ENCODE measurements at places on chromosomes 2 and 18.

GRCh38 chr2:181578829-181579228 is 78.1 kb downstream of the CERKL start:
- DNase-seq = no peak

GRCh38 chr2:20990442-20991430 is 53.1 kb downstream of the APOB start:
- DNase-seq = no peak

- no peak for DNase-seq
Measured at GRCh38 chr18:23115683-23116096, 19.6 kb upstream of the CABLES1 start.

- no peak for DNase-seq
Measured at GRCh38 chr18:48924630-48925490, 25.9 kb downstream of the SMAD7 start.

- no peak for DNase-seq
Measured at GRCh38 chr2:12127638-12128037, 381.2 kb downstream of the LPIN1 start.

DNA sequence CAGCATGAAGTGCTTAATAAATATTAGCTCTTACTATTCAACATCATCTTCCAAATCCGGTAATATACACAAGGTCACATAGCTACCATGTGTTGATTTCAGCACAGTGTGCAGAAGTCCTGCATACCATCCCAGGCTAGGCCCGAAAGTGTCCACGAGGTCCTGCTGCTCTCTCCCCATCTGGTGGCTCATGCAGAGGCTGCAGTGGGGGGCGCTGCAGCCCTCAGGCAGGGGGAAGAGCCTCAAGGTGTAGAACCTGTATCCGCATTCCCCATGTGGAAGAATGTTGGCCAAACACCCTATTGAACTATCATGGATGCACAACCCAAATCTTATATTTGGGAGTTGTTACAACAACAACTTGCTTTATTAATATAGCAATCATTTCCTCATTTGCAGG is 88.5 kb downstream of the ST6GAL2 start:
- DNase-seq = no peak

DNA sequence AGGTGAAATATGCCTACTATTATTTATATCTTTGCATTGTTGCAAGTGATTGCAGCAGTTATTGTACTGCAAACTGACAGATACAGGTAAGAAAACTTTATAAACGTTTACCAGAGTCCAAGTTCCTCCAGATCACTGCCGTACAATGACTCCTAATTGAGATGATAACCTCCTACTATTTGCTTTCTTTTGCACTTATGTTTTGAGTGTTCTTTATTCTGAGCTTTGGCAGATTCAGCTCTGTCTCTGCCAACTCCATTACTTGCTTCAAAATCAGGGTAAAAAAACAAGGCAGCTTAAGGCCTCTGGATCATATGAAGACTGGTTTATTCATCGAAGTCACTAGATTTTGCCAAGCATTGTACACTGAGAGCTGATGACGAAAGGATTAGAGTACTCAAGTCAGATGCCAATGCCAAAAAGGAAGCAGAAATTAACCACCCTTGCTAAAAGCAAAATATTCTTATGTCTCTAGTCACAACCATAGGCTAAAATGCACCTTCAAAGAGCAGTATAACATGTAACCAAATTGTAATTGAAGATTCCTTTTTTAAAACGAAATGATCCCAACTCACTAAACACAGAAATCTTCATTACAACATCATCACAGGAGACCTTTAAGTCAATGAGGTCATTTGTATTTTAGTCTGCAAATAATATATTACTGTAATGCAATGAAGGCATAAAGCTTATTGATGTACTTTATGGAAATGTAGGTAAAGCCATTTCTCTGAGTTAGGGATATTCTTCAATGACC is 10.5 kb upstream of the IKZF2 start:
- no peak for DNase-seq

DNA sequence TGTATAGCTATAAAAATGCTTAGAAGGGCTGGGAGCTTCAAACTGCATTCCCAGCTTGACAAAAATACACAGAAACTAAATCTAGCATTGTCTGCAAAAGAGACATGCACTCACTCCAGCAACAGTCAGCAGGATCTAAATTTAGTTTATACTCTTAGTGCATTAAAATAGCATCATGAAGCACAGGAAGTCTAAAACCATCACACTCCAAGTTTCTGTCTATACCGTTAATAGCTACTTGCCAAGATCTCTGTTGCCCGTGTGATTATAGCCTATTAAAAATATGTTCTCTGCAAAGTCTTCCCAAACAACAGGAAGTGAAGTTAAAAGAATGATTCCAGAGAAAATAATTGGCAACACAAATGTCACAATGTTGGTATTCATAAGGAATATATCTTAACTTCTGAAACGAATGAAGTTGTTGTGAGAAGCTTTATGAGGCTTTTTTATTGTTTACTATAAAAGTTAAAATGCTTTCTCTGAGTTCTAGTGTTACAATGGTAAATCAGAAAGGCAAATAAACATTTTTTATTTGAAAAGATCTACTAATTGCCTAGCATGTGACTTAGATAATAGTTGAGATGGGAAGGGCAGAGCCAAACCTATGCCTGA is 184.2 kb downstream of the ZNF385B start:
- DNase-seq = no peak

- no peak for DNase-seq
Measured at GRCh38 chr2:203594541-203594940, 59.4 kb upstream of the RAPH1 start.

- DNase-seq = no peak
Measured at GRCh38 chr18:70848329-70848728, 559.5 kb downstream of the SOCS6 start.

DNA sequence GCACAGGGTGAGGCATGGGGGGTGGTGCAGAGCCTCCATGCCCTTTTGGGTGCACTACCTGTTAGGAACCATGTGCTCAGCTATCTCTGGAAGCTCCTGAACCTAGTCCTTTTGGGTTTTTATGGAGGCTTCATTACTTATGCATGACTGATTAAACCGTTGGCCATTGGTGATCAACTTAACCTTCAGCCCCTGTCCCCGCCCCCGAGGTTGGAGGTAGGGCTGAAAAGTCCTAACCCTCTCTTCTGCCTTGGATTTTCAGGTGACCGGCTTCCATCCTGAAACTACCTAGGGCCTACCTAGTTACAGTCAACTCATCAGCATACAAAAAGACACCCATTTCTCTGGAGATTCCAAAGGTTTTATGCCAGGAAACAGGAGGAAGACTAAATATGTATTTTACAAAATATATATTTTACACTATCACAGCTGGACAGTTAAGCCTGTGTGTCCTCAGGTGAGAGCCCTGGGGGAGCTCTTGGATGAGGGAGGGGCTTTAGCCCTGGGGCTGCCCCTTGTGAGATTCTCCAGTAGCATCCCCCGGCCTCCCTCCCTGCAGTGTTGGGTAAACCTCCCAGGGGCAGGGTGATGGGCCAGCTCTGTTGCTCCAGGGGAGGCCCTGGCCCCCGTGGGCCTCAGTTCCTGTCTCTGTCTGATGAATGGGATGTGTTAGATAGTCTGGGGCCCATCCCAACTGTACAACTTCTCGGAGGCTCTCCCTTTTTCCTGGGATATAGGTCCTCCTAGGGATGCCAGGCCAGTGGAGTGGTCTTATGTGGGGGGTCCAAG is 24.1 kb downstream of the GLI2 start:
- DNase-seq = no peak

DNA sequence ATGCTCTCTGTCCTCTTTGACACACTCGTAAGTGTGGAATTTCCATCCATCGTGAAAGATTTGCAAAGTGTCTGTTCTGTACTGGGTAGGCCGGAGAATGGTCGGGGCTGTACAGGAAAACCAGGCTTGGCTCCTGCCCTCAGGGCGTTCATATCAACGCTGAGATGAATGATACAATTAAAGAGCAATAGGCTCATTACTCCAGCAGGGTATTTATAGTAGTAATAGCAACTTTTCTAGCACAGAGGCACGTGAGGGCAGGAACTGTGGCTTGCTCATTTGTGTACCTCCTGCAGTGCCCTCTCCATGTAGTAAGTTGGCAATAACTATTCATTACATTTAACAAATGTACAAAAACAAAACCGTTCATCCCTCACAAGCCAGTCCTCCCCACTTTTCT is 5.3 kb upstream of the NCK2 start:
- DNase-seq = no peak

- DNase-seq = no peak
Measured at GRCh38 chr18:33833842-33834241, 255.8 kb downstream of the ASXL3 start.

GRCh38 chr2:216956820-216957493 is 97.1 kb upstream of the TNP1 start:
- no peak for DNase-seq

- DNase-seq = no peak
Measured at GRCh38 chr18:8571399-8571798, 37.8 kb upstream of the RAB12 start.

DNA sequence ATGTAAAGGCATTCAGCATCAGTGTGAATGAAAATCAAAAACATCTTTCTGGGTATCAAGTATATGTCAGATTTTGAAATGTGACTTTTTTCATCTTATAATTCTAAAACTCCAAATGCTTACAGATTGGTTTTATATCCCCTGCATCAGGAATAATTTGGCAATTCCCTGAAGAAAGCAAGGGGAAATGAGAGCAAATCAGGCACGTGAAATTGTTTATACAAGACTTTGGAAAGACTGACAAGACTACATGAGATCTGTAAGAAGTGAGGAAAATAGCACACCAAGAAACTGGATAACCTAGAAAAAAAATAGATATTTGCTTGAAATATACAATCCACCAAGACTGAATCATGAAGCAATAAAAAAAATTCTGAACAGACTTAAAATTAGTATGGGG is 13.8 kb downstream of the COL6A3 start:
- no peak for DNase-seq

DNA sequence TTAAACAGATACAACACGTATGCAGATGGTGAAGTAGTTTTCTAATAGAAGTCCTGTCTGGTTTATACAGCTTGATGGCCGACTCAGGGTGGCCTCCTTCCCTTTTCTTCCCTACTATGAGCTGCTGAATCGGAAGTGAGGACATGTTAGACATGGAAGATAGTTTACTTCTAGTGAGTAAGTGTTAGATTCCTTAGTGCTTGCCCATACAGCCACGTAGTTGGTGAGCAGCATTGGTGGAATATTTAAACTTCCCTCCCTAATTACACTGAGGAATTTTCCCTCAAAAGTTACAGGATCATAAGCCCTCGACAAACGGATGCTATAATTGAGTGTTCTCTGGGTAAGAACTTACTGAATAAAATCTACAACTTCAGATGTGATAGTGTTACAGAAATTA is 52.1 kb downstream of the RHBDD1 start:
- DNase-seq = no peak

DNA sequence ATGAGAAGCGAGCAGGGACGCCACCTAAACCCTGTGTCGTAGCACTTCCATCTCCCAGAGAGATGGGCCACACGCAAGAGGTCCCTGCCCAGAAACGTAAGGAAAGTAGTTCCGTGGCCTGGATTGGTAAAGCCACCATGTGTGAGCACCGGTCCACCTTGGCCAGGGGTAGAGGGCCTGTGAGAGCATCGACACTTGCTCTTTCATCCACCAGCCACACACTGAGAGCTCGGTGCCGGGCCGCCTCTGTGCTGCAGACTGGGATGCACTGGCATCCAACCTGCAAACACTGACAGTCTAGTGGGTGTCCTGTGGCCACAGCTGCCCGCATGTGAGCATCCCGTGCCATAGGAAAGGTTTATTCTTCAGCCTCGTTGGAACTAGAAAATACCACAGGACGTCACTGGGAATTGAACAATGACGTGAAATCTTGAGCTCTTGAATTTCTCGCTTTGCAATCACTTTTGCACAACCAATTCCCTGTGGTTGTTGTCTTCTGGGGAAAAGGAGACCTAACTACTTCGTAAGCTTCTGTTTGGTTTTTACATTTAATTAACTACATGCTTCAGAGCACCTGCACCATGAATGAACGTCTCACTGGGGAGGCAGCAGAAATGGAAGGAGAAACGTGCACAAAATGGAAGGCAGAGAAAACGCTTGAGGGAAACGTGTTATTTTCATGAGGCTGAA is 212.0 kb upstream of the RAB6C start:
- DNase-seq = no peak

DNA sequence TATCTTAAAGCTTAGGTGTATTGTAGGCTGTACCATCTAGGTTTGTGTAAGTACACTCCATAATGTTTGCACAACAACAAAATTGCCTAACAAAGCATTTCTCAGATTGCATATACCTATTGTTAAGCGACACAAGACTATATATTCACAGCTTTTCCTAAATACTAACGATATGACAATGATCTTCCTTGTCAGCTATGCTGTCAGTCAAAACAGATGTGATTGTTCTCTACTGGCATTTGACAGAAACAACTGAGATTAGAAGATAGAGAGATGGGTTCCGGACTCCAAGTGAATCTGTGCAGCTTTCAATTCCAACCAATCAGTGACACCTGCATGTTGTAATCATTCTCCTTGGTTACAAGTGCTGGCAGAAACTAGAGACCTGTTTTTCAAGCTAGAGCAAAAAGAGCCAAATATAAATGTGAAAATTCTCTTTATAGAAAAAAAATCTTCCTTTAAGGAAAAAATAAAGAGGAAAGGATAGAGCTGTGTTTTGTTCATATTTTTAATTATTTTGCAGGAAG is 1232.3 kb upstream of the SLC39A10 start:
- no peak for DNase-seq

DNA sequence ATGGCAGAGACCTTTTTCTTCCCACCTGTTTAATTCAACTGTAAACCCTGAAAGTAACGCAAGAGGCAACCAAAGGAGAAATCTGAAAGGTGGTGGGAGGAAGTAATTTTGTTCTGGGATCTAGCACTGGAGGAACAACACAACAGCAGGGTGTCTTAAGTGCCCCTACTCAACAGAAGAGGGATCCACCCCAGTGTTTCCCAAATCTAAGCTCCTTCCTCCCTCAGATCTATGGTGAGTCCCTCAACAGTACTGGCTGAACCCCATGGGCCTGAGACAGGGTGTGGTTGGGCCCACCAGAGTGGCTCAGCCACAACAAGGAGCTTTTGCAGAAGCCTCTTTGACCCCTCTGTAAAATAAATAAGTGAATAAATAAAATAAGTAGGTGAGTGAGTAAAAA is 790.3 kb downstream of the ERBB4 start:
- no peak for DNase-seq

DNA sequence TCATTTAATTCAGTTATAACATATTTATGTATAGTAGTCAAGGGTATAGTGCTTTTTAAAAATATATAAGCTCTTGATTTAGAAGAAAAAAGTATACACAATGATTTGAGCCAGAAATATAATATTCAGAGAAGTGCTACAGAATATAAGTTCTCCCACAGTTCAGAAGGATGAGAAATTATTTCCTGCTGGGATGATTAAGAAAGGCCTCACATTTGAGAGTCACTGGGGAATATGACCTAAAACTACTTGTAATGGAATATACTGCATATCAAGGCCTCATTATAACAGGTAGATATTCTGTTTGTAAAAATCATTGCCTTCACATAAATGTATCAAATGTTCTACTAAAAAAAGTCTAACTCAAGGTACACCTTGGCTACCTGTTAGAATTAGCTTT is 203.5 kb downstream of the MBD2 start:
- no peak for DNase-seq

Measured in activated T-helper 1 cell treated with anti-CD3 and anti-CD28 coated beads, Interleukin-2, amount 50 U/mL, for 16 hours (primary cell).